ENCODE measurements at places on chromosomes 5 and 9. TPM values are rescaled to one million over a fixed set of nuclear protein-coding genes. Genes with fewer than 3 reads are reported as not detected.

The LNPEP gene
- total RNA-seq, result 38.4 TPM

The EQTN gene
- total RNA-seq, result not detected

The APBA1 gene
- total RNA-seq, result 0.41 TPM

The SNX18 gene
- 10.0 TPM for total RNA-seq

The CTSV gene
- total RNA-seq, result 10.7 TPM

The SNAPC4 gene
- total RNA-seq, result 2.8 TPM

The SLC45A2 gene
- total RNA-seq, result not detected

The TMC1 gene
- not detected for total RNA-seq

The GNPDA1 gene
- 79.5 TPM for total RNA-seq

The OBP2B gene
- total RNA-seq, result not detected

The STK32A gene
- total RNA-seq, result 0.77 TPM

Measured in H4 (cell line).